ENCODE measurements at places on chromosomes 5 and 9.

GRCh38 chr5:93717162-93717561 lies 24.2 kb downstream of the POU5F2 start:
- DNase-seq: no peak
- no peak overlapping the region for H3K27ac ChIP-seq
- no peaks in the 10 kb centered on the region for H3K27me3 ChIP-seq
- H3K36me3 ChIP-seq: peaks cover 3% of the 10 kb centered on the region

GRCh38 chr9:86303316-86303975 lies 21.1 kb upstream of the ISCA1 start:
- no peaks in the 10 kb centered on the region for H3K27me3 ChIP-seq
- peak overlapping the region; percentile 93 for H3K27ac ChIP-seq
- DNase-seq: peak; percentile 66
- peaks cover 61% of the 10 kb centered on the region for H3K36me3 ChIP-seq
- H3K4me1 ChIP-seq: peaks cover 28% of the 10 kb centered on the region

DNA sequence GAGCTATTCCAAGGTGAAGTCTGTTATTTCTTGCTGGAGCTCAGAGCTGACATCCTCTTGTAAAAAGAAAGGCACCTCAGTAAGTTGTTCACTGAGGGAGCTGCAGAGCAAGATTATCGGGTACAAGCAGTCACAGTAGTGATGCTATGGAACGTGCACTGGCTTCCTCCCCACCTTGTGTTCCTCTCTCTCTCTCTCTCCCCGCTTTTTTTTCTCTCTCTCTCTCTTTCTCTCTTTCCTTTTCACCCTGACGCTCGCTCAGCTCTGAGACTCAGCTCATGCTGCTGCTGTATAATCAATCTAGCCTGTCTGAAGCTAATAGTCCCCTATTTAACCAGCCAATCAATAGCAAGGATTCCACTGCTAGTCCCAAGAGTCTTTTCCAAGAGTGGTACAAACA lies 587.6 kb upstream of the CDH18 start:
- no peaks in the 10 kb centered on the region for H3K4me1 ChIP-seq
- H3K36me3 ChIP-seq: no peaks in the 10 kb centered on the region
- H3K4me3 ChIP-seq: no peak overlapping the region
- H3K27me3 ChIP-seq: no peaks in the 10 kb centered on the region
- no peak for DNase-seq

DNA sequence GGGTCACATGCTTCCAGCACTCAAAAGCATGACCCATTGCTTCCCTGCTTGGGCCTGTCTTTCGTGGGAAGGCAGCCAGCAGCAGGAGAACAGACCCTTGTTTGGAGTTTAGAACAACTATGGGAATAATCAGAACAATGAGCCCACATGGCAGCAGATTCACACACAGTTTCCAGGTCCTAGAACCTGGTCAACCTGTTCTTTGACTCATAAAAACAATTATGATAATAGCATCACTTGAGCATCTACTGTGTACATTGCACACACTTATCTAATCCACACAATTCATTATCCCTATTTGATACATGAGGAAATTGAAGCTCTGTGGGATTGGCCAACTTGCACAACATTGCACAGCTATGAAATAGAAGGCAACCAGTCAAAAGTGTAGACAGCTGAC lies 41.7 kb downstream of the KLF4 start:
- no peaks in the 10 kb centered on the region for H3K36me3 ChIP-seq
- H3K4me1 ChIP-seq: no peaks in the 10 kb centered on the region
- H3K27ac ChIP-seq: no peak overlapping the region

GRCh38 chr5:30968971-30969370 lies 224.5 kb upstream of the CDH6 start:
- H3K4me3 ChIP-seq: no peak overlapping the region
- no peak for DNase-seq
- H3K36me3 ChIP-seq: no peaks in the 10 kb centered on the region
- no peaks in the 10 kb centered on the region for H3K27me3 ChIP-seq

GRCh38 chr9:31415164-31415563 lies 969.3 kb upstream of the ACO1 start:
- no peak for DNase-seq
- H3K4me1 ChIP-seq: no peaks in the 10 kb centered on the region
- no peak overlapping the region for H3K27ac ChIP-seq
- H3K27me3 ChIP-seq: no peaks in the 10 kb centered on the region

GRCh38 chr5:14123974-14124482 lies 19.1 kb upstream of the TRIO start:
- no peak overlapping the region for H3K27ac ChIP-seq
- no peak for DNase-seq
- no peaks in the 10 kb centered on the region for H3K27me3 ChIP-seq
- H3K36me3 ChIP-seq: no peaks in the 10 kb centered on the region

- H3K36me3 ChIP-seq: peaks cover 2% of the 10 kb centered on the region
- no peak overlapping the region for H3K4me3 ChIP-seq
- peaks cover 25% of the 10 kb centered on the region for H3K27me3 ChIP-seq
- H3K4me1 ChIP-seq: no peaks in the 10 kb centered on the region
- no peak overlapping the region for H3K27ac ChIP-seq
Measured at GRCh38 chr5:6820851-6821479, 107.7 kb downstream of the TENT4A start.

GRCh38 chr5:179244044-179244443 lies 101.2 kb downstream of the ADAMTS2 start:
- no peaks in the 10 kb centered on the region for H3K36me3 ChIP-seq
- H3K4me1 ChIP-seq: no peaks in the 10 kb centered on the region
- H3K27me3 ChIP-seq: peaks cover 22% of the 10 kb centered on the region
- no peak overlapping the region for H3K4me3 ChIP-seq

- no peaks in the 10 kb centered on the region for H3K36me3 ChIP-seq
- DNase-seq: no peak
- peaks cover 43% of the 10 kb centered on the region for H3K4me1 ChIP-seq
- H3K27ac ChIP-seq: no peak overlapping the region
- no peaks in the 10 kb centered on the region for H3K27me3 ChIP-seq
Measured at GRCh38 chr9:79694676-79695400, 123.1 kb downstream of the TLE4 start.

DNA sequence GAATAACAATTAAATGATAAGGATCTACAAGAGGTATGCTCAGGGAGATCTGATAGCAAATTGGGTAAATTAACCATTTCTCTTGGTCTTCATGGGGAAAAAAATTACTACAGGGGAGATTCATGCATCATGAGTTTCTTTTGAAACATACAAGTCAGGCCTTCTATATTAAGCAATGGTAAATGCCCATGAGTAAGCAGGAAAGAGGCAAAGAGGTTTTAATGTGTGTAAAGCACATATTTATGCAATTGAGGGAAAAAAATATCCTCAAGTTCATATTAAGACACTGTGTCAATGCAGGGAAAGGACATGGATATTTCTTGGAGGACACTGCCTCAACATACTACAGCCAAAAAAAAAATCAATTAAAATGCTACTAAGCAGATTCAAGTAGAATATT lies 73.4 kb upstream of the NR4A3 start:
- H3K27ac ChIP-seq: no peak overlapping the region
- no peaks in the 10 kb centered on the region for H3K36me3 ChIP-seq
- no peak overlapping the region for H3K4me3 ChIP-seq
- DNase-seq: no peak
- H3K27me3 ChIP-seq: peaks cover 2% of the 10 kb centered on the region

GRCh38 chr9:12230708-12231107 lies 462.5 kb upstream of the TYRP1 start:
- H3K4me3 ChIP-seq: no peak overlapping the region
- no peak for DNase-seq
- H3K27ac ChIP-seq: no peak overlapping the region
- no peaks in the 10 kb centered on the region for H3K4me1 ChIP-seq

GRCh38 chr5:88833371-88834130 lies 49.4 kb downstream of the MEF2C start:
- peaks cover 39% of the 10 kb centered on the region for H3K4me1 ChIP-seq
- peak; percentile 82 for DNase-seq
- no peaks in the 10 kb centered on the region for H3K36me3 ChIP-seq

DNA sequence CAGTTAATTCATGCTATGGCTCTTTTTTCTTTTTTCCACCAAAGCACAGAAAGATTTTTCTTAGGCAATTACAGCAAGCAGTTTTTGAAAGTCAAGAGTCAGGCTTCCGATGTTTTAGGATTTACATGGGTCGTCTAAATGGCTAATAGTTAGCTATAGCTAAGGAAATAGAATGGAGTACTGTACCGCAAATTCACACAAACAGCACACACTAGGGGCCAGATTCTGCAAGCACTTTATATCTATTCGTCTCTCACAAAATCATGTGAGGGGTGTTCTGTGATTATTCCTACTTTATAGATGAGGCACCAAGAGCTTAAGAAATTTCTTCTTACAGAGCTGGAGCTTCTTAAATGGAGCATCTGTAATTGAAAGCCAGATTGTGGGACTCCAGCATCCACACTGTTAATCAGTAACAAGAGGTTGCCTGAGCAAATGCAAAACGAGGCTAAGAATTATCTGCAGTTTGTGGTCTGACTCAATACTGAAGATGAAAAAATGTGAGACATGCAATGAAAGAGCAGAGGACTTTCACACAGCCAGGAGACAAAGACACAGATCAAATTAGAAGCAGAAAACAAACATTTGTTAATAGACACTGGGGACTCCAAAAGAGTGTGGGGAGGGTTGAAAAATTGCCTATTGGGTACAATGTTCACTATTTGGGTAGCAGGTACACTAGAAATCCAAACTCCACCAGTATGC lies 62.7 kb upstream of the CTXN3 start:
- peaks cover 13% of the 10 kb centered on the region for H3K27me3 ChIP-seq
- H3K4me1 ChIP-seq: peaks cover 5% of the 10 kb centered on the region
- no peak for DNase-seq
- no peak overlapping the region for H3K27ac ChIP-seq
- no peaks in the 10 kb centered on the region for H3K36me3 ChIP-seq

- no peak overlapping the region for H3K4me3 ChIP-seq
- H3K4me1 ChIP-seq: no peaks in the 10 kb centered on the region
- no peak overlapping the region for H3K27ac ChIP-seq
- H3K27me3 ChIP-seq: peaks cover 10% of the 10 kb centered on the region
- DNase-seq: no peak
- H3K36me3 ChIP-seq: no peaks in the 10 kb centered on the region
Measured at GRCh38 chr5:174082286-174082685, 36.8 kb downstream of the NSG2 start.

DNA sequence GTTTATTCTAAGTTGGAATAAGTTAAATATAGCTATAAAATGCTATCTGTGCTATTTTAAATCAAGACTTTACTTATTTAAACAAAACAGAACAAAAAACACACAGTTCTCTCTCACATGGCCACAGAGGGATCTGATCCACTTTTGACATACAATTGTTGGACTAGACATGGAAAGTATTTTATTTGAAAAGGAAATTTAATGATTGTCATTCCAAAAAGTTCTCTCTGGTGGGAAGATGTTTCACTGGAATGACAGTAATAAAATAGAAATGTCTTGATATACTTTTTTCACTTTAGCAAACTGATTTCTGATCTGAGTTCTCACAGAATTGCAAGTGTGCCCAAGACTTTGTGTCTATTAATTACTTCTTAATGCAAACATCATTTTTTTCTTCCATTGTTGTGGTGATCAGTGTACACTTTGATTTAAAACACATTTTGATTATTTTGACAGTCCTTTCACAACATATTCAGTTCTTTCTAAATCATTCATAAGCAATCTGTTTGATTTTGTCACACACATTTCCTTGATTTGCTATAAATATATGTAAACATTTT lies 30.1 kb upstream of the MINAR2 start:
- no peak for DNase-seq
- H3K36me3 ChIP-seq: no peaks in the 10 kb centered on the region
- H3K27me3 ChIP-seq: no peaks in the 10 kb centered on the region
- H3K27ac ChIP-seq: no peak overlapping the region
- H3K4me1 ChIP-seq: no peaks in the 10 kb centered on the region

DNA sequence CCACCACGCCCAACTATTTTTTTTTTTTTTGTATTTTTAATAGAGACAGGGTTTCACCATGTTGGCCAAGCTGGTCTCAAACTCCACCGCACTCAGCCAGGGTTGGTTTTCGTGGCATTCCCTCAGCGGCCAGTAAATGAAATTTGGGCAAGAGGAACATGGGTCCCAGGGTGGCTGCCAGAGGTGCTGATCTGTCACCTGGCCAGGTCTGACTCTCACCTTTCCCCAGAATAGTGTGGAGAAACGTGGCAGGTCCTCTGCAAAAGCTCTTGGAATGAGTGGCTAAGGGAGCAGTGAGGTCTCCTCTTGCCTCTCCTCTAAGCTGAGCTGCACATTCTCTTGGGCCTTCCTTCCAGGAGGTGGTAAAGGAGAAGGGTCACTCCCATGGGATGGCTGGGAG lies 170.1 kb downstream of the IRX2 start:
- no peak overlapping the region for H3K27ac ChIP-seq
- DNase-seq: no peak
- no peaks in the 10 kb centered on the region for H3K36me3 ChIP-seq
- no peak overlapping the region for H3K4me3 ChIP-seq
- no peaks in the 10 kb centered on the region for H3K4me1 ChIP-seq
- no peaks in the 10 kb centered on the region for H3K27me3 ChIP-seq

- H3K36me3 ChIP-seq: no peaks in the 10 kb centered on the region
- no peak for DNase-seq
- no peak overlapping the region for H3K27ac ChIP-seq
- H3K27me3 ChIP-seq: no peaks in the 10 kb centered on the region
- no peaks in the 10 kb centered on the region for H3K4me1 ChIP-seq
- H3K4me3 ChIP-seq: no peak overlapping the region
Measured at GRCh38 chr9:119234636-119235035, 134.6 kb downstream of the BRINP1 start.

DNA sequence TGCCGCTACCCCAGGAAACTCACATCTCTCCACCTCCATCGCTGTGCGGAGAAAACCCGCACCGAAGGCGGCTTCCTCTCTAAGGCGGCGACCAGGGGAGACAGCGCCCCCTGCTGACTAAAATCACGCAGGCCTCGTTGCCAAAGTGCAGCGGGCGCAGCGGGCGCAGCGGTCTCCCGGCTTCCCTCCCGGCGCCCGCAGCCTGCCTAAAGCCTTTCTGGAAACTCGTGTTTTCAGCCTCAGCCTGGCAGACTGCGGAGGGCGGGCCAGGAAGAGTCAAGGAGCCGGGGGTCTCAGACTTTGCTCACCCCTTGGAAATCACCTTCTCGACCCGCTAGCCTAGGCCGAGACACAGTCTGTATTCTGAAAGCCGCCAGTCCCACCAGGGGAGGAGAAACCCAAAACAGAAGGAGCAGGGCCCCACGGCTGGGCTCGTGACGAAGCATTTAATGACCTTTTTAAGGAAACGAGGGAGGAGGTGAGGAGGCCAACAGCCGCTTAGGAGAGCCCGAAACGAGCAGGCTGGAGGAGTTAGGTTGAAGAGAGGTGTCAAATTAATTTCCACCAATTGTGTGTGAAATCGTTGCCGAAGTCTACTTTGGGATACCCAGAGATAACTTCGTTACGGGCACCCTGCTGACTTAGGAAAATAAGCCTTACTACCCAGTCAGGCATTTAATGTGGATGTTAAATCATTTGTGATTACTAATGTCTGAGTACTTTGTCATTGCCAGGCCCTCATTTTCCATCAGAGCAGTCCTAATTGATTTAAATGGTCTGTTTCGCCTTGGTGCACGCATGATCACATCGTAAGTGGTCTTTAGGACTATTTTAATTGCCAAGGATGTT lies 7.3 kb upstream of the FOXB2 start:
- H3K36me3 ChIP-seq: no peaks in the 10 kb centered on the region
- H3K4me1 ChIP-seq: peaks cover 17% of the 10 kb centered on the region
- peaks cover 64% of the 10 kb centered on the region for H3K27me3 ChIP-seq
- peak; percentile 86 for DNase-seq

- no peaks in the 10 kb centered on the region for H3K36me3 ChIP-seq
- H3K27ac ChIP-seq: no peak overlapping the region
- no peak overlapping the region for H3K4me3 ChIP-seq
- peaks cover 20% of the 10 kb centered on the region for H3K4me1 ChIP-seq
- DNase-seq: no peak
Measured at GRCh38 chr5:52710972-52711596, 76.6 kb upstream of the ITGA1 start.

- DNase-seq: no peak
- H3K4me3 ChIP-seq: no peak overlapping the region
- H3K27me3 ChIP-seq: no peaks in the 10 kb centered on the region
- H3K36me3 ChIP-seq: peaks cover 29% of the 10 kb centered on the region
Measured at GRCh38 chr9:37565661-37566618, 10.2 kb downstream of the FBXO10 start.
